GM10248 (cell line): ENCODE measurements at places on chromosomes 12 and 14.

DNA sequence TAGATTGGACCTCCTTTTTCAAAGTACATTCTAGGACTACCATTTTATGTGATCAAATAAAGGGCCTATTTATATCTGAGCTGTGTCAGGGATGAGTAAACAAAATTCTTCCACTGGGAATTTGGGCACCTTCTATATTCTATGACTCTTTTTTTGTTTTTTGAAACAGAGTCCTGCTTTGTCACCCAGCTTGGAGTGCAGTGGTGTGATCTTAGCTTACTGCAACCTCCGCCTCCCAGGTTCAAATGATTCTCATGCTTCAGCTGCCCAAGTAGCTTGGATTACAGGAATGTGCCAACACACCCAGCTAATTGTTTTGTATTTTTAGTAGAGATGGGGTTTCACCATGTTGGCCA is 64.8 kb downstream of the DRAM1 start:
- no peak for DNase-seq

DNA sequence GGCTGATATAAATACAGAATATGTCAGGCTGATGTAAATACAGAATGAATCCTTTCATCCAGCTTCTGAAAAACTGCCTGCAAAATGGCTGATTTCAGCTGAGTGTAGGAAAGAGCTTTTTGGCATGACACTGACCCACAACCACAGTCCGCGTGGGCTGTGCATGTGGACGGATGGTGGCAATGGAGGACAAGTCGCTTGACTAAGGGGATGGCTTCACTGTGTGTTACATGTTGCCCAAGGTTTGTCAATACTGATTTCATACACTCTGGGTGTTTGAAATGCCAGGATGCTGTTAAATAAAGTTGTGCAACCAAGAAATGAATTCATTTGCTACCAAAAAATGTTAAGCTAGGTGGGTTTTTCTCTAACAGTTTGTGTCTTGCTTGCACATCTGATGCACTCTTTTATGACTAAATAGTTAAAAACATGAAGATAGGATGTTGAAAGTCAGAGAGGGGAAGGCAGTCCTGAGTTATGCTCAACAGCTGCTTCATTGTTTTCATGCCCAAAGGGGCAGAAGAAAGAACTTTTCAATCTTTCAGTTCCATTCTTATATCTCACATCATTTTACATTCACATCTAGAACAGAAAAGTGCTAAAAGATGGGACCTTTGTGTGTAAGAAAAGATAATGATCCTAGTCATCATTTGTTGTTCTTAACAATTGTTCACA is 36.5 kb upstream of the OVCH1 start:
- no peak for DNase-seq

DNA sequence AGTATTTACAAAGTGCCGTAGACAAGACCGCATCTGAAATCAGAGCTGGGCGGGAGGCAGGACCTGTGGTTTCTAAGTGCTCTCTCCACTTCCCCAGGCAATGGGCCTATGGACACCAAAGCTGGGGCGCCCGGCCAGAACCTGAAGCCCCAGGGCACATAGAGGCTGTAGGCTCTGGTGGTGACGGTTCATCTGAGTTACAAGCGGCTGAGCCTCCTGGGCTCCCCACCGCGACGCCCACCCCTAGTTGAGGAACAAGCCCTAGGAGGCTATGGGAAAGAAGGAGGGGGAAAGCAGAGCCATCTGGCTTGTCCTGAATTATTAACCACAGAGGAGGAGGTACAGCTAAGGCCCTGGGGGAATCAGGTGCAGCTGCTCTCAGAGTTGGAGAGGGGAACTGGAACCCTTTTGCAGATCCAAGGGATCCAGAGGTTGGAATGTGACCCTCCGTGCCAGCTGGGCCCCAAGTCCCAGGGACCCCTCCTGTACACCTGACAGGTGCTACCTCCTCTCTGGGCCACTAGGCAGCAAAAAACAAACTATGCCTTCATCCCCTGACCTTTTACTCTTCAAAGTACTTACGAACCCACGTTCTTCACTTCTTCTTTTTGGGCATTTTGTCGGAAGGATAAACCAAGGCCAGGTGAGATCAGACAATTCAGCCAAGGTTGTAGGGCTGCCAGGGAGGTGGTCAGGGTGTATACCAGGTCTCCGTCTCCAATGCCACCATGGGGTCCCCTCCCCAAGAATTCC is 77.2 kb downstream of the ARL6IP4 start:
- no peak for DNase-seq

DNA sequence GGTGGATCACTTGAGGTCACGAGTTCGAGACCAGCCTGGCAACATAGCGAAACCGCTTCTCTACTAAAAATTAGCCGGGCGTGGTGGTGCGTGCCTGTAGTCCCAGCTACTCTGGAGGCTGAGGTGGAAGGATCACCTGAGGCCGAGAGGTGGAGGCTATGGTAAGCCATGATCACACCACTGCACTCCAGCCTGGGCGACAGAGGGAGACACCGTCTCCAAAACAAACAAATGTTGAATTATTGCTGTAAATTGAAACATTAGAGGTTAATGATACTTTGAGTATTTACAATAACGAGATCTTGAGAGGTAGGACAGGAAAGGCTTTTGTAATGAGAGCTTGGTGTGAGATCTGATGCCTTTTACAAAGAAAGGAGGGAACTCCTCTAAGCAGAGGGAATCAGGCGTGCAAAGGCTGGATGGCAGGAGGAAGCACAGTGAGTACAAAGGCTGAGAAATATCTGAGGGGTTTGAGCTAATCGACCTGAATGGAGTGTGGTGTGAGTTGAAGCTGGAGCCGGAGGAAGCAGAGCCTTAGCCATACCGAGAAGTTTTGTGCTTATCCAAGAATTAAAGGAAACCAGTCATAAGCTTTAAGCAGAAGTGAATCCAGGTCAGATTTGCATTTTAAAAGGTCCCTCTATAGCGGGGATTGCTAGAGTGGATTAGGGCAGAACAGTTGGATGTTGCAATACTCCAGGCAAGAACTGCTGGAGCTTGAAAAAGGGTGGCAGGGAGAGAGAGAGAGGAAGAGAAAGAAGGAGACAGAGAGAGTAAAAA is 1.1 kb downstream of the RHNO1 start:
- DNase-seq: no peak

GRCh38 chr12:91743704-91744321 is 401.8 kb downstream of the BTG1 start:
- DNase-seq: no peak

DNA sequence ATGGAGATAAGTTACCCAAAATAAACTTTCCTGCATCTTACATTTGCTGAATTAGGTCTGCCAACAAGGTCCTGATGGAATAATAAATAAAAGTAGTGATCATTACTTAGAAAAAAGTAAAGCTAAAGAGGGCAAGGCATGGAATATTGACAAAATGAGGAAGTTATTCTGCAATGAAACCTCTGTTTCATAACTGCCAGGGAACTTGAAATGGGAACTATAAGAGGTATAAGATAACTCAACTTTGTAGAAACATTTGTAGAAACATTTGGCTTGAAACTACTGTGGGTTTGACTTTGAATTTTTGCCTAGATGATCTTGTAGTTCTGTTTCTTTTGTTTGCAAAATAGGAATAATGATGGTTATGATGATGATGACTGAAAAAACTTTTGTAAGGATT is 18.7 kb upstream of the YBX3 start:
- no peak for DNase-seq

DNA sequence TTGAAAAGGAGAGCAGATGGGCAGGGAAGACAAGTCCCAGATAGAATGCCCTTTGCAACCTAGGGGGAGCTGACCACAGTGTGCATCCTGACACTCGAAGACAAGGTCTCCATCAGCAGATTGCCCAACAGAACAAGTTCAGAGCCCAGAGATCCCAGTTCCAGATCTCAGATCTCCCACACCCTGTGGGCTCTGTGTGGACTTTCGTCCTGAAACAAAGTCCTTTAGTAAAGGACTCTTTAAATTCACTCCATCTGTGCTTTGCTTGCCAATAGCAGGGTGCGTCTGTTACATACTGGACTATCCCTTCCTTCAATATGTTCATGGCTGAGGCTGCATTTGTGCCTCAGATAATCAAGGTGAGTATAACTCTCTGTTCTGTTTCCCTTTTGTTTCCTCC is 8.7 kb upstream of the C1RL start:
- no peak for DNase-seq

GRCh38 chr12:67331123-67331522 is 62.0 kb downstream of the CAND1 start:
- DNase-seq: no peak

GRCh38 chr12:63495974-63496373 is 172.3 kb downstream of the DPY19L2 start:
- no peak for DNase-seq

DNA sequence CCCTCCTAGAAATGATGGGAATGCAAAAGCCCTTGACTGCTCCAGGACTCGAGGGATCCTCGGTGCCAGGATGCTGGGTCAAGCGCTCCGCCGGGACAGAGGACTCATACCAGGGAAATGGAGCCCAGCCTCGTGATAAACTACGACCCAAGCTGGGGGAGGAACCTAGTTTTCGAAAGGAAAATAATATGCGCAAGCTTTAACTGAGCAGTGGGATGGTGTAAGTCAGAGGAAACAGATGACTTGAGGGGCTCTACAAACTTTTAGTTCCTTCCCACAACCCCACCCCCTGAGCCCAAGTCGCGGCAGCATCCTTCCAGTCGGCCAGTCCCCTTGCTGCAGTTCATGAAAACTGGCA is 654 bp upstream of the SUPT16H start:
- no peak for DNase-seq

DNA sequence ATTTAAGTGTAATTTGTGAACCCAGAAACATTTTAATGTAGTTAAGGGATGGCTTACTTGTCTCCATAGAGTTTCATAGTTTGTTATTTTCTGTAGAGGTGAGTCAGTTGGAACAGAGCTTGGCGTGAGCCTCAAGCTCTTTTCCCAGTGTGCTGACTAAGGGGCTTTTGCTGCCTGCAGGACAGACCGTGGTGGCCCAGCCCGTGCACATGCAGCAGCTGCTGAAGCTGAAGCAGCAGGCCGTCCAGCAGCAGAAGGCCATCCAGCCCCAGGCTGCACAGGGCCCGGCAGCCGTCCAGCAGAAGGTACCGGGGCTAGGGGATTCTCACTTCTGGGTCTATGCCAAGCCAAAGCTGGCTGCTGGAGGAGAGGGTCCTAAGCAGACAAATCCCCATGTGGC is 76.9 kb downstream of the DDX51 start:
- no peak for DNase-seq

DNA sequence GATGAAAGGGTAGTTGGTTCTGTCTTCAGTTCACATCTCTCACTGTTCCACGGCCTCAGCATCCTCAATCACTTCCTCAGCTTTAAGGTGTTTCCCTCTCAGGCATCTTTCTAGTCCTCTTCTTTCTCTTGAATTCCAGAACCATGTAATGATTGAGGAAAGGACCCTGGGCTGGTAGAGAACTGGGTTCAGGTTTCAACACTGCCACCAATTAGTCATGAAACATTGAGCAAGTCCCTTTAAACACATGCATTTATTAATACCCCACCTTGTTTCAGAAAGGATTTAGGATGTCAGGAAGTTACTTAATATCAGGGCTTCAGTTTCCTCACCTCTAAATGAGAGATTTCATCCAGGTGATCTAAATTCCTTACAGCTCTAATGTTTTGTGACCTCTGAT is 7.2 kb downstream of the DMAC2L start:
- no peak for DNase-seq

DNA sequence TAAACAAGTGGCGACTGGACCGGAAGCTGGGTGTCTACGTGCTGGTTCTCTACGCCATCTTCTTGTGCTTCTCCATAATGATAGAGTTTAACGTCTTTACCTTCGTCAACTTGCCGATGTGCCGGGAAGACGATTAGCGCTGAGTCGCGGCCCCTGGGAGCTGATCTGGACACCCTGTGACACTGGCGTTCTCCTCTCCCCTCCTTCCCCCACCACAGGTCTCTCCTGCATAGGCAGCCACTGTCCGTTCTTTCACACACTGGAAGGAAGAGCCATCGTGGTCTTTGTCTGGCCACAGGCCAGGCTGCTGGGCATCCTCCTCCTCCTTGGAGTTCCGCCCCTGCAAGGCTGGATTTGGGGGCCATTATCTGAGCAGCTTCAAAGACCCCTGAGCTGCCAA is 20.1 kb upstream of the RIN3 start:
- no peak for DNase-seq

GRCh38 chr12:53352331-53353256 is 16.4 kb upstream of the SP7 start:
- DNase-seq: peak; percentile 79

DNA sequence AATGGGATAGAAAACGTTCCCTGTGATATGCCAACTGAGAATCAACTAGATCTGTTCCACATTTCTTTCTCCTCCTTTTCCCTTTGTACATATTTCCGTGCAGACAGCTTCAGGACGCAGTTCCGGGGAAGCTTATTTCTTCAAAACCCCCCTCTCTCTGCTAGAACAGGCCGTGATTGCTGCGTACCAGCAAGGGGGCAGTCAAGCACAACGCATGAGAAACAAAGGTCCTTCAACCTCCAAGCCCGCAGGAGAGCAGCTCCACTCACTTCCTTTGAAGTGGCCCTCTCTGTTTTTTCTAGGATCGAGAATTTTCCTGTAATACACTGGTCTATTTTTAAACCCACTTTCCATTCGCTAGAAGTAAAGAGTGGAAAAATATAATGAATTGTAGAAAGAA is 80.8 kb downstream of the ZNF664 start:
- no peak for DNase-seq

GRCh38 chr12:96617178-96617577 is 127.8 kb downstream of the CFAP54 start:
- DNase-seq: no peak

GRCh38 chr12:22990501-22990900 is 365.5 kb downstream of the ETNK1 start:
- DNase-seq: no peak
